Stomach (tissue), 19 donors: ENCODE measurements at places on chromosomes 16 and 17. TPM values are rescaled to one million over a fixed set of nuclear protein-coding genes. Genes with fewer than 3 reads are reported as not detected.

IGF2BP1 gene
- total RNA-seq, result not detected

SLC16A6 gene
- total RNA-seq, result not detected

ABCC11 gene
- not detected for total RNA-seq

GRCh38 chr16:86978445-86979030, 338.7 kb downstream of the C16orf95 start:
- no peak for DNase-seq

DNA sequence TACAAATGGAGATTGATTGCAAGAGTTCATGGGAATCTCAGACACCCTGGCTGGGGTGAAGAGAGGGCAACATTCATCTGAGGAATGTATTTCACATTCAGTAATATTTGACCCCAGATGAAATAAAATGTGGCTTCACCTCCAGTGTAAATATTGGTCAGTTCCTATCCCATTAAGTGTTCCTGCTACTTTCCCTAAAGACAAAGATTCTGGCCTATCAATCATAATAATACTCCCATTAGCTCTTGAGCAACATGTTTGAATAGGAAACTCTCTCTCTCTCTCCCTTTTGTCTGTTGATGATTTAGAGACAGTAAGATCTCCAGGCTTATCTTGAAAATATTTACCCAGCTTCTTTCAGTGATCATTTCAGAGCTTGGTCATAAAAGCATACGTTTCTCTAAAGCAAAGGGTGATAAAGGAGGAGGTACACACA, 70.1 kb downstream of the KCNJ2 start:
- DNase-seq, result no peak

GRCh38 chr16:31714903-31715504, 158.6 kb upstream of the ZNF267 start:
- DNase-seq, result no peak

- no peak for DNase-seq
Observed at GRCh38 chr16:68082629-68083238, 2.4 kb upstream of the NFATC3 start.

- no peak for DNase-seq
Observed at GRCh38 chr17:28204751-28205150, 114.2 kb upstream of the TMEM97 start.

DNA sequence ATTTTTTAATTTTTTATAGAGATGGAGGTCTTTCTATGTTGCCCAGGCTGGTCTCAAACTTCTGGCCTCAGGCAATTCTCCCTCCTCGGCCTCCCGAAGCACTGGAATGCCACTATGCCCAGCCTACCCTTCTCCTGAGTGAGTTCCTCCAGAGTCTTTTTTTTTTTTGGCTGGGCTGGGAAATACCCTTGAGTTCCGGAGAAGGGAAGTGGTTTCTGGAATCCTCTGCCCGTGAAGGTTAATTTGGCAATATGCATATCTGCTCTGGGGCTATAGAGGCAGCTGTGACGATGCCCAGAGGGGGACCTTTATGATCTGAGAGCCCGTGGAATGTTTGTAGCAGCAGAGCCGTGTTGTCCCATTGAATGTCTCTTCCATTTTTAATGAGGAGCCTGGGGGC, 217.5 kb downstream of the RBFOX1 start:
- no peak for DNase-seq

DNA sequence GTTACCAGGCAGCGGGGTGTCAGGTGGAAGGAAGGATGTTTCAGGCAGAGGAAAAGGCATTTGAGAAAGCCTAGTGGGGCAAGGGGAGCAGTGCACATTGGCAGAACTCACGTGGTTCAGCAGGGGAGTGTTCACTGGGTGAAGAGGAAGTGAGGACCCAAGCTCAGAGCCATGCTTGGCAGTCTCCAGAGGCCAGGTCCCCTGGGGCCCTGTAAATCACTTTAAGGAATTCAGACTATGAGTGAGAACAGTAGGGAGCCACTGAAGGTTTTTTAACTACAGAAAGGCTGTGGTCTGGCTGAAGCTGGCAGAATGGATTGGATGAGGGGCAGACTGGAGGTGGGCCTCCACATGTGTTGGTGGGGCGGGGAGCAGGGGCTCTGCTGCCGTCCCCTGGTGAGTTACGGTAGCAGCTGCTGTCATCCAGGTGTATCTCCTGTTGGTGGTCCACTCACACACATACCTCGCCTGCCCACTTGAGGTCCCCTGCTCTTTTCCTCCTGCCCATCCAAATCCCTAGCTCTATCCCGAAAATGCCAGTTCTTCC, 5.1 kb downstream of the CLEC16A start:
- DNase-seq, result peak; percentile 63

- DNase-seq, result no peak
Observed at GRCh38 chr16:76653390-76654026, 376.3 kb downstream of the CNTNAP4 start.
